Activated CD4-positive, CD25-positive, alpha-beta regulatory T cell treated with anti-CD3 and anti-CD28 coated beads, Interleukin-2, amount 50 U/mL, for 72 hours (primary cell): ENCODE measurements at places on chromosomes 7 and 10.

GRCh38 chr7:24870766-24871165 lies 109.2 kb downstream of the OSBPL3 start:
- no peak for DNase-seq

- no peak for DNase-seq
Observed at GRCh38 chr10:107814865-107815487, 650.5 kb upstream of the SORCS1 start.

DNA sequence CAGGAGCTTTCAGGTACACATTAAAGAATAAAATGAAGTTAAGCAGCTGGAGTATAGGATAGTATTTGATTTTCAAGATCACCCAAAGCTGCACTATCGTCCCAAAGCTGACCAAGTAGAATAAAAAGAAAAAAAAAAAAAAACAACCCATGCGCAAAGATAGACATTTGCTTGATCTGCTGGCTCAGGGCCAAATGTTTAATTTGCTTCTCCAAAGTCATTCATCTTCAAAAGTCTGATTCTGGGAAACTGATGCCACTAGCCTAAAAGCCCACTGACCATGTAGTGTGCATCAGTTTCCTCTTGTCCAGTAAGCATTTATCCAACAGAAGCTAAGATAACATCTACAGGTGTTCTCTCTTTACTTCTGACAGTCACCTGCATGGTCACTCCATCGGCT lies 14.5 kb downstream of the MEST start:
- DNase-seq = no peak

DNA sequence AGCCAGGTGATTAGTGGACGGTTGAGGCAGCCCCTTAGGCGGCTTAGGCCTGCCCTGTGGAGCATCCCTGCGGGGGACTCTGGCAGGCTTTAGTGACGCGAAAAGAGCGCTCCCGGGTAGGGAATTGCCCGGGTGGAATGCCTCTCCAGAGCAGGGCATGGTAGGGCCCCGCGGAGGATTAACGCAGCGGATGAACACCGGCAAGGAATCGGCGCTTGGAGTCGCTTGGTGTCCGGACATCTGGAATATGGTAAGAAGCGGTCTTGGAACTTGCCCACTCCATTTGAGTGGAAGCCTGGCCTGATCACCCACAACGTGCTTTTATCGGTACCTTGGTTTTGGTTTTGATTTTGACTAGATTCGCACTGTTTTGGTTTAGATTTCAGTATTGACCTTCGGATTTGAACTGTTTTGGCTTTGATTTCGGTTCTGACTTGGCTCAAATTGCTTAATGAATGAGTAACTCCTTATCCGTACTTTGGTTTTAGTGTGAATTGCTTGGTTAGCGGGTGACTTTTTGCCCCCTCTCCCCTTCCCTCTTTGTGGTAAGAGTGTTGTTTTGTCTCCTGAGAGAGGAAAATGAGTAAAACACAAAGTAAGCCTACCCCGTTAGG lies 24.2 kb upstream of the CHST3 start:
- DNase-seq = no peak

- DNase-seq = no peak
Observed at GRCh38 chr10:79883986-79884385, 57.4 kb downstream of the NUTM2E start.

- DNase-seq = no peak
Observed at GRCh38 chr7:8612584-8612983, 179.2 kb downstream of the NXPH1 start.

DNA sequence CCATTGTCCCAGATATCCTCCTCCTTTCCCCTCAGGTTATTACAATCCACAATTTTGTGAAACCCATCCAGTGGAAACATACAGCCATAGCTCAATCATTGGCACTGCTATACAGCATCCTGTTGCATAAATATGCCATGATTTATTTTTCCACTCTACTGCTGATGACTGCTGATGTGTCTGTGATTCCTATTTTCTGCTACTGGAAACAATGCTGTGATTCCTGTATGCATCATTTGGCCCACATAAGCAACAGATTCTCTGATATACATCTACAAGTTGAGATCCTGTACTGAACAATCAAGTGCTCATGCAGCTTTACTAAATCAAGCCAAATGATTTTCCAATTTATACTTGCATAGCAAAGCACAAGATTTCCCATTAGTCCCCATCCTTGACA lies 39.6 kb downstream of the CUL2 start:
- no peak for DNase-seq

- DNase-seq = no peak
Observed at GRCh38 chr10:67914777-67915340, 30.4 kb downstream of the SIRT1 start.

GRCh38 chr10:64271983-64272382 lies 750.8 kb downstream of the REEP3 start:
- no peak for DNase-seq

DNA sequence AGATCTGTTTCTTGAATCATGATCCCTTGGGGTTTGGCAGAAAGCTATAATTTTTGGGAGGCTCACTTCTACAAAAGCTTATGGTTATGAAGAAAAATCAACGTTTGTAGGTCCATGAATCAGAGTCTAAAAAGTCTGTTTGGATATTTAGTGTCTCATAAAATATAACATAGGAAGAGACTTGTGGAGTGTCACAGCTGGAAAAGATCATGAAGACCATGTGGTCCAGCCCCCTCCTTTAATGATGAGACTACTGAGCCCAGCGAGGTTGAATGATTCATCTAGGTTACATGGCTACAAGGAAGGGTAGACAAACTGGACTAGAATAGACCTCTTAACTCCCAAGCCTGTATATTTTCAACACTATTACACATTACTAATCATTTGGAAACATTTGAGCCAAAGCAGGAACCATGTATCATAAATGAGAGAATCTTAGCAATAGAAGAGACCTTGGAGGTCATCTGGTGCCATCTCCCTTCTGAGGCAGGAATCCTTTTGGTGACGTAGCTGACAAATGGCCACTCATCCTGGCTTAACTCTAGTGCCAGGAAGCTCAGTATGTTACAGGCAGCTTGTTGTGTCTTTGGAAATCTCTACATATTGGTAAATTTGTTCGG lies 152.5 kb downstream of the CREB5 start:
- DNase-seq = no peak

GRCh38 chr10:43775384-43775783 lies 126.7 kb upstream of the ZNF32 start:
- no peak for DNase-seq

DNA sequence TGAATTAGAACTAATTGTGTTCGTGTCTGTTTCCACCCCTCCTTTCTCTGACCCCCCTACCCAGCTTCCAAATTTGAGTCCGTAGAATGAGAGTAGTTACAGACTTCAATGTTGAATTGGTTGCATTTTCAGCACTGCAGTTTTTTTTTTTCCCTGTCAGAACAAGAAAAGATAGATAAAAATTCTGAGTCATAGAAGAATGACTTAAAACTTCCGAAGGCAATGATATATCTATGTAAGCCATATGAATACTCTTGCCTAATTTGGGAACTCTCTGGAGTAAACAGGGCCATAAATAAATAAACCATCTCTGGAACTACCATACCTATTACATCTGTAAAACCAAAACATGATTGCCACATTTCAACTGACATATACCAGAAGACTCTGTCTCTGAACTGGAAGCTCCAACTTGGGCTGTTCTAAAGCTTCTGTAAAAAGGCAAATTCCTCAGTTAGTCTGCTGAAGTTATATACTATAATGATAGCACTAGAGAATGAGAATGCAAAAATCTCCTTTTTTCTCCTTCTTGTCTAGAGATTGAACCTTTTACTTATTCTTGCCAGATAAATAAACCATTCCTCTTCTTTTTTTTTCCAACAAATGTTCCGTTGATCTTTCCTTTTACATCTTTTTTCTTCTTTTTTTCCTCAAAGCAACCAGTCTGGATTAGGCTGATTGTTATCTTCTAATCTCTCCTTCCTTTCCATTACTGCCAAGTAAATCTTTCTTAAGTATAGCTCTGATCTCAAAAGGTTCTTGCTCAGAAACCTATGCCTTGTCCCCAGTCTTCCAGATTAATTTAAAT lies 23.5 kb downstream of the VCL start:
- DNase-seq = no peak

- no peak for DNase-seq
Observed at GRCh38 chr10:34017281-34017680, 682.8 kb upstream of the NRP1 start.

GRCh38 chr7:36597090-36597773 lies 127.1 kb downstream of the AOAH start:
- DNase-seq = no peak

DNA sequence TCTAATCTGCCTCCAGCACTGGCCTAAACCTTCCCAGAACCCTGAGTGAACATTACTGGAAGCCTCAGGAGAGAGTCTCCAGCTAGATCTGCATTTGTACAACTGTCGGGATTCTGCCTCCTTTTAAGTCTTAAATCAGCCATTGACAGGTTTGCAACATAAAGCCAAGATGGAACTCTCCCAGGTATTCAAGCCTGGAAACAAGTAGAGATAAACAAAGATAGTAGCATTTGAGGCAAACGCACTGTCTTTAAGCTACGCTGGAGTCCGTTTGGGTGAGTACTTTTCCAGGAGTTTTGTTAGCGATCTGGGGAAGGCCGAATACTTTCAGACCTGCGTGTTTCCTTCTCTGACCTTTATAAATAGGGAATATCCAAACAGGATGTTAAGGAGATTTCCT lies 317.2 kb upstream of the FZD8 start:
- no peak for DNase-seq

DNA sequence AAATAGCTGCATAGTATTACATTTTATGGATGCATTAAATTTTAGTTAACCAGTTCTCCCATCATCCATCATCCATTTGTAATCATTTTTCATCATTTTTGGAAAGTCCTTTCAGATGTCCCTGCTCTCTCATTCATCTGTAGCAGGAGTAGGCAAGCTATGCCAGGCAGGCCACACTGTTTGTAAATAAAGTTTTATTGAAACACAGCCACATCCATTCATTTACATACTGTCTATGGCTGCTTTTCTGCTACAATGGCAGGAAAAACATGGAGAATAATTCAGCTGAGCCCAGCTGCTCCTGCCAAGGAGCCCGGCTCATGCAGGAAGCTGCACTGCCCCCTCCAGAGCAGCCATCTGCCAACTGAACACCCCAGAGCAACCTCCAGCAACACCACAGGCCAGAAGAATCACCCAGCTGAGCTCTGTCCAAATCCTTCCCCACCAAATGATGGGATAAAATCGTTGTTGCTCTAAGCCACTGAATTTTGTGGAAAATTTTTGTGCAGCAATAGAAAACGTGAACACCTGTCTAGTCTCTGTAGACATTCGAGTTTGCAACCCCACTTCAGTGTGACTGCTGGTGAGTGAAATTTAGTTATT lies 19.6 kb downstream of the ITIH5 start:
- DNase-seq = no peak

DNA sequence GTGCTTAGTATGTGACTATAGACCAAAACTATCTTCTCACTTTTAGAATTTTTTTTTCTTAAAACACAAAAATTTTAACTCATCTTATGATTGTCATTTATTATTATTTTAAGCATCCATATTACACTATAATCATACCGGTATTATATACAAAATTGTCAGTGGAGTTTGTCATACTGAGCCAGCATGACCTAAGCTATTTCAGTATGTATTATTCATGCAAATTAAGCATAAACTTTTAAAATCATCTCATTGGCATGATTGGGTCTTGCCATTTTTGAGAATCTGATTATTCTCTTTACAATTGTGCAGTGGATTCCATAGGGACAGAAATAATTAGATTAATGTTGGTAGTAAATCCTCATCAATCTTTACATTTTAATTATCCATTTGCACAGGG lies 46.2 kb upstream of the STMP1 start:
- DNase-seq = no peak

GRCh38 chr7:71019706-71020105 lies 112.2 kb upstream of the GALNT17 start:
- DNase-seq = no peak

- no peak for DNase-seq
Observed at GRCh38 chr10:12513775-12514673, 164.7 kb downstream of the CAMK1D start.

DNA sequence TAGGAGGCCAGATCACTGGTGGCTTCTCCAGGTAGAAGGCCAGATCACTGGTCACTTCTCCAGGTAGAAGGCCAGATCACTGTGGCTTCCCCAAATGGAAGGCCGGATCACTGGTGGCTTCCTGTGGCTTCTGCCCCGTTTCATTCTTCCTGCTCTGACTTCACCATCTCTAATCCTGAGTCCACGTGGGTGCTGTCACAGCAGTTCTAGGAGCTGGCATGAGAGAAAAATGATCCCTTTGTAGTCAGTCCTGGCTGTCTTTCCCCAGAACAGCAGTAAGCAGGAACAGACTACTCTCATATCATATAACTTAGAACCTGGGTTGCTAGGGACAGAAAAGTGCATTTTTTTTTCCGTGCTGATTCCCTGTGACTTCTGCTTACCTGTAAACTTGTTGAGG lies 90.9 kb downstream of the ACTR3B start:
- no peak for DNase-seq

- no peak for DNase-seq
Observed at GRCh38 chr7:149713731-149714068, 59.7 kb downstream of the ZNF467 start.

DNA sequence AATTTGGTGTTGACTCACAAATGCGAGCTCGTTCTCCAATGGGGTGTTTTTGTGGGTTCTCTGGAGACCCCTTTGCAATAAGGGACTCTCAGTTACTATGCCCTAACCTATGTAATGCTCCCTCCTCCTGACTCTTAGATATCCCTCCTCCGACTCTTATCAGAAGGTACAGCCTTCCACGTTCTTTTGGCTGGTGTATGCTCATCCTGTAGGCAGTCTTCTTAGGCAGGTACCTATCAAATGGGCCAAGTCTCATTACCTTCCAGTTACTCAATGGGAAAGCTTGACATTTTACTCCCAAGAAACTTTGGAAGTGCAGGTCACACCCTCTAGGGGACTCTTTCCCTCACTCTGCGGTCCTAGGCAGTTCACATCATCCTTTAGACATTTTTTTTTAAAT lies 32.6 kb downstream of the SLC26A5 start:
- no peak for DNase-seq

- DNase-seq = no peak
Observed at GRCh38 chr7:22387583-22387982, 30.6 kb upstream of the RAPGEF5 start.

DNA sequence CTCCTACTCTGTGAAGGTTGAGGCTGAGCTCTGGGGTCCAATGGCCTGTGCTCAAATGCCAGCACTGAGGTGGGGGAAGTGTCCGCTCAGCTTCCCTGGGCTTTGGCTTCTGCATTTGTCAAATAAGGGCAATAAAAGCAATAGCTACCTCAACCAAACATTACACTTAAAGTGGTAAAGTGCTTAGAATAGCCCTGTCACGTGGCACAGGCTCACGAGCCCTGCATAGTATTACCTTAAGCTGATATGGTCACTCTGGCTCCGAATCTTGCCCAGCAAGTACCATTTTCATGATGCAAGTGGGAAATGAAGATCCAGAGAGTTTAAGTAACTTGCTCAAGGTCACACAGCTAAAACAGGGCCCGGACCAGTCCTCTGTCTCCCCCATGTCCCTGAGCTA lies 451.1 kb upstream of the ZMIZ1 start:
- DNase-seq = no peak
